ENCODE measurements at places on chromosomes 3 and 15.

DNA sequence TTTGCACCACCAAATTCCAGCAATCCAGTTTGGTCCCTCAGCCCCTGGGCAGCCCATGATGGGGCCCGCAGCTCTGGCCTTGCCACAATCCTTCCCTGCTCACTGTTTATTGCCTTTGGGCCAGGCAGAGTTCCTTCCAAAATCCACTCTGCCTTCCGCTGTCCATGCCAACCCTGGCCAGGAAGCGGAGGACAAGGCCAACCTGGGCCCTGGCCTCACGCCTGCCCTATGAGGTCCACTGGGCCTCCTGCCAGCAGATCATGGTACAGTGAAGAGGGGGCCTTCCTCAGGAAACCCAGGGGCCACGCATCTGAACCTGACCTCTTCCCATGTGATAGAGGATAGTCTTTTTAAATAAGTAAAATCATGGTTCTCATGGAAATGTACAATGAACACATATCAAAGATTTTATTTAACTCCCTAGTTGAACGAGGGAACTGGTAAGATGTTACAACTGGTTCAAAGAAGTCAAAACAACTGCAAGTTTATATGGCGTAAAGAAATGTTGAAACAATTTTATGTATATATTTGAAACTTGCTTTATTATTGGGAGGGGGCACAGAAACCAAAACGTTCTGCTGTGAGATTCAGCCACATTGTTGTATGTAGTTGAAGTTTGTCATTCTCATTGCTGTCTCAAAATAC lies 95.8 kb upstream of the TNFAIP8L3 start:
- no peak for DNase-seq

DNA sequence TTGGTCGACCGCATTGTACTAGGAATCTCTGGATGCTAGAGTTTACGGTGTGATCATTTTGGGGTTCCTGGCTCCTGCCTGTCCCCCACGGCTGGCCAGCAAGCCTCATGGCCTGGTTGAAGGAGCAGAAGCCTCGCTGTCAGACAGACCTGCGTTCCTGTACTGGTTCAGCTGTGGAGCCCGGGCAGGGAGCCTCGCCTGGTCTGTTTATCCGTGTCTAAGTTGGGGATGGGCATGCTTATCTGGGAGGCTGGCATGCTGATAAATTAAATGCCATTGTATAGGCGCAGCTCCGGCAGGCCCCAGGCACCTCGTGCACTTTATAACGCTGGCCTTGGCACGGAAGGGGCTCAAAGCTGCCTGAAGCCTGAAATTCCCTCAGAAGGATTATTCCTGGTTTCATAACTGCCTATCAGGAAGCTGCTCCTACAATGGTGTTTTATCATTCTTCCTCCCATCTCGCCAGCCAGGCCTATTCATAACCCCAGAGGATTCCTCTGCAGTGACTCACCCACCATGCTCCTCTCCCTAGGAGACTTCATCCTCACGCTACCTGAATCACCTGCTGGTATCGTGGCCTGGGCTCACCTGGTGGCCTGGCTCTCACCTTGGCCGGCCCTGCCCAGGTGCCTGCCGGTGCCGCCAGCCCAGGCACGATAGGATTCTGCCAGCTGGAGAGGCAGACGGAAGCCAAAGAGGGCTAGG lies 110.9 kb downstream of the ASB7 start:
- DNase-seq = no peak

- no peak for DNase-seq
These were observed 734.2 kb downstream of the NAALADL2 start for GRCh38 chr3:175593331-175593730.

DNA sequence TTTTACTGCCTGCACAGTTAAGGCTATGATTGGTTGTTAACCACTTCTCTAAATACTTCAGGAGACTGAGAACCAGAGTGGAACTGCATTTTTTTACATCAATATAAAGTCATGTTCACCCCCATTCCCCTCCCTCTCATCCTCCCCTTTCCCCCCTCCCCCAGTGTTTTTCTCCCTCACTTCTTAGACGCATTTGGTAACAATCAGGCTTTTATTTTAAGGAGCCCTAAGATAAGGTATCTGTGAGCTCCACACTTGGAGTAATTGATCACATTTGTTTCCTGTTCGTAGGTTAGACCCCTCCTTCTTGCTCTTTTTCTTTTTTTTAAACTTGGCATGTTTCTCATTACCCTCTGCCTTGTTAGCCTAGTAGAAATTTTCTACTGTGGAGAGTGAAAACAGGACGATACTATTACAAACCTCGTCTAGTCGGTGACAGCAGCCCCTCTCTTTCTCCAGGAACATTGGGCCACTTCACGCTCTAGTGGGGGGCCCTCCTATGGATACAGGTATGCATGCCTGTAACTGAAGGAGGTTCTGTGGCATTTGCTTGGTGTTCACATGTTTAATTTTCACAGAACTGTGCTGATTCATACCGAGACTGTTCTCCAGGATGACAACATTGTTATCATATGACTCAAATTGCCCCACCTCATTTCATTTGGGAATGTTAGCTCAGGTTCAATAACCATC lies 314.4 kb downstream of the MECOM start:
- DNase-seq = no peak

DNA sequence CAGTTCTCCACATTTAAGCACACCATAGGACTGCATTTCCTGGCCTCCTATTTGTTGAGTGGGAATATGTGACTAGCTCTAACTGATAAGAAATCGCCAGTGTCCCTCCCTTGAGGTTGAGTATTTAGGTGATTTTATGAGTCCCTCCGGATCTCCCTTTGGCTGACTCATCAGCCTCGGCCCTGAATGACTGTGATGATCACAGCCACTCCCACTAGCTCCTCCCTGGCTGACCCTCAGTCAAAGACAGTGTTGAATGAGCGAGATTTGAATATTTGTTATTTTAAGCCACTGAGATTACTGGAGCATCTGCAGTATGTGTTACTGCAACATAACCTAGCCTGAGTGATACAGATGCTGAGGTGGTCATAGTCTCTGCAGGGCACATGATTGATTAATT lies 515.3 kb downstream of the EPHB1 start:
- no peak for DNase-seq

GRCh38 chr3:117898722-117899522 lies 1135.7 kb downstream of the IGSF11 start:
- no peak for DNase-seq

DNA sequence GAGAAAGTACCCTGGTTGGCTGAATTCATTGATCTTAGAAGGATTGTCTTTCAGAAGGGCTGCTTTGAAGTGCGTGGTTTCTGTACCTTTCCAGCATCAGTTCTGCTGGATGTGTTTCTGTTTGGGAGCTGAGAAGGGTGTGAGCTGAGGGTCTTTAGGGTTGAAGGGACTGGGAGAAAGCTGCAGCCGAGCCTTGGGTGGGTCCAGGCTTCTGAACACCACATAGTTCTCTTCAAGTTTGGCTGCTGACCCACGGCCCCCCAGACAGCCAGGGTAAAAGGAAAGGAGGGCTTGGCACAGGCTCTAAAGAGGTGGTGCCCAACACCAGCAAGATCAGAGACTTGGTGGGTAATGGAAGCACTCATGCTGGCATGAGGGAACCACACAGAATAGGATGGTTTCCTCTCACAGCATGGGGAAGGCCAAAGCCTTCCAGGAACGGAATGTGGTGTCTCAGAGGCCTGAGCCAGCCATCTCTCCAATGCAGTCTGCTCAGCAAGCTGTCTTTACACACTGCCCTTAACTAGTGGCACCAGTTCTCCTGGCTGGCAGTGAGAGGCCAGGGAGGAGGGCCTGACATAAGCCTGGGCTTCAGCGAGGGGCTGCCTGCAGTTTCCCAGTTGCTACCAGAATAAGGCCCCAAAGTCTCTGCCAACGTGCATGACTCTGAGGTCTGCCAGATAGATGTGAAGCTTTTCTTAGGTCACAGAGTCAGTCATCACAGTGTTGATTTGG lies 239.0 kb upstream of the TRIM42 start:
- DNase-seq = no peak

- peak; percentile 43 for DNase-seq
These were observed 716.5 kb upstream of the CFAP20DC start for GRCh38 chr3:59766200-59766872.

Measured in hindlimb muscle (tissue), 1 donor.